ENCODE measurements at places on chromosomes 16 and 17.

DNA sequence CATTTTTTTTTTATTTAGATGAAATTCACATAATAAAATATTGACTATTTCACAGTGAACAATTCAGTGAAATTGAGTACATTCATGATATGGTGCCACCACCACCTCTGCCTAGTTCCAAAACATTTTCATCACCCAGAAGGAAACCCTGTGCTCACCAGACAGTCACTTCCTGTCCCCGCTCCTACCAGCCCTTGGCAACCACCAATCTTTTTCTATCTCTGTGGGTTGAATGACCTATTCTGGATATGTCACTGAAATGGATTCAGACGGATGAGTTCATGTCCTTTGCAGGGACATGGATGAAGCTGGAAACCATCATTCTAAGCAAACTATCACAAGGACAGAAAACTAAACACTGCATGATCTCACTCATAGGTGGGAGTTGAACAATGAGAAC lies 40.5 kb downstream of the ATP2C2 start:
- DNase-seq = no peak

- DNase-seq = no peak
These were observed 18.9 kb upstream of the ABCC3 start for GRCh38 chr17:50615828-50616227.

DNA sequence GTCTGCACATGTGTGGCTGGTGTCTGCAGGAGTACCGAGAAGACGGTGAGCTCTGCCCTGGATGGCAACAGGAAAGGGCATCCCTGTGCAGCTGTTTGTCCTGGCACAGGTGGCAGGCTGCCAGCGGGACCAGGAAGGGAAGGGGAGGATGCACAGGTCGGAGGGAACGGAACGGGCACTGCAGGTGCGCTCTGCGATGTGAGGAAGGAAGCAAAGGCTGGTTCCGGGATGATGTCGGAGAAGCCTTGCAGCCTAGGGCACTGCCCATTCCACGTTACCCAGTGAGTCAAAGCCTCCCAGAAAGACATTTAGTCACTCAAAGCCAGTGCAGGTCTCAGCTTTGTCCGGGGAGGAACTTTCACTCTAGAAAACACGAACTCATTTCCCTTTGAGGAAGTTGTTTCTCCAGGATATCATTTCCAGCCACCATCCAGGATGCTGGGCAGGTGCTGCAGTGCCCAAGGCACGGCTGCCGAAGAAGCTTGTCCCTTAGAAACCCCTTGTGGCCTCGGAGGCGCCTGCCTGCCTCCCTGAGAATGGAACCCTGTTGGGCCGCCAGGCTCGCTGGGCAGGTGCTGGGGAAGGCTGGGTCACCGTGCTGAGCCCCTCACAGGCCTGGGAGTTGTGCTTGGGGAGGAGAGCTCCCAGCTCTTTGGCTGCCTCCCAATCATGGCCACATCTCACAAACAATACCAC lies 4.5 kb upstream of the TMEM235 start:
- no peak for DNase-seq

DNA sequence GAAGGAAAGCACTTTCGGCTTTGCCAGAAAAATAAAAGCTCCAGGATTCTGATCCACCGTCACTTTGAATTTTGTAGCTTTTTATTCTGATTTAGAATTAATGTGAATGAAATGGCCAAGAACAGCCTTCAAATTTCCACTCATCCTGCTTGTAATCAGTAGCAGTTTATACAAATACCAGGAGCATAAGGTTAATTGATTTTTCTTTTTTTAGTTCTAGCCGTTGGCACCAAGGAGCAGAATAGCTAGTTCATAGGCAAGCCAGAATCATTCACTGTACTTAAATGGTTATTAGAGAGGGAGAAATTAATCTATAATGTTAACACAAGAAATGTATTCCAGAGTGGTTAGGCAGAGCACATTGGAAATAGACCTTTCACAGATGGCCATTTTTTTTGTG lies 41.1 kb upstream of the CACNG5 start:
- DNase-seq = no peak

DNA sequence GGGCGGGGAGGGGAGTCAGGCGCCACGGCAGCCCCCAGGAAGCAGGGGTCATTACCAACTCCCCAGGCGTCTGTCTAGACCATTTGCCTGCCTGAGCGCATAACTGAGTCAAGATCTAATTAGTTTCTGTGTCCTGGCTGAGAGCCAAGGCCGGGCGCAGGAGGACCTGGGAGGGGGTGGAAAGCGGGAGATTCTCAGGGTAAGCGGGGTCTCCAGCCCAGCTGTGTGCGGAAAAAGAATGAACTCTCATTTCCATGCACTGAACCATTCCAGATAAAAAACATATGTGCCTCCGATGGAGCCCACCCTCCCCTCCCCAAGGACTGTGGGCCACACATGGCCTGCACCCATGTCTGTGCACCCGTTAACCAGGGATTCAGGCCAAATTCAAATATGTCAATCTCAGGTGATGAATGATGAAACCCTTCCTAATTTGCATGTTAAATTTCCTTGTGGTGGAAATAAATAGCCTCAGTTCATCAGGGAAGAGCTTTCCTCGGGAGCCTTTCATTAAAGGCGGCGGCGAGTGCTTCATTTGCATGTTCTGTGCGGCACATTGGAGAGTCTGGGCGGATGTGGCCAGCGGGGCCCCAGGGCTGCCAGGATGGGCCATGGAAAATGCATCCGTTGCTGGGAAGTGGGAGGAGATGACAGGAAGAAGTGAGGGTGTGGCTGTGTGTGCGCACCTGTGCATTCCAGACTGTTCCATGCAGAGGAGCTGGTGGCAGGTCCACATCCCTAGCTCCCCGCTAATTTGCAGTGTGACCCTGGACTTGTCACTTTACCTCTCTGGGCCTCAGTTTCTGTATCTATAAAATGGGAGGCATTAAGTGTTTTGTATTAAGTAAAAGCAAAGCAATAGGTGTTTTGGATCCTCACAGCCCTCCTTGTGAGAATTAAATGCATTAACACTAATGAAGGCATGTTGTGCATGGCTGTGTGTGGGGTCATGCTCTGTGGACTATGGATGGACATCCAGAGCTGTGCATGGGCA lies 151.1 kb downstream of the SDK2 start:
- DNase-seq = no peak

- DNase-seq = no peak
These were observed 9.2 kb downstream of the CA5A start for GRCh38 chr16:87927195-87927562.

GRCh38 chr16:48498769-48499631 lies 111.0 kb downstream of the N4BP1 start:
- DNase-seq = no peak

- DNase-seq = no peak
These were observed 75.2 kb upstream of the RNU2-1 start for GRCh38 chr17:43308999-43309398.

DNA sequence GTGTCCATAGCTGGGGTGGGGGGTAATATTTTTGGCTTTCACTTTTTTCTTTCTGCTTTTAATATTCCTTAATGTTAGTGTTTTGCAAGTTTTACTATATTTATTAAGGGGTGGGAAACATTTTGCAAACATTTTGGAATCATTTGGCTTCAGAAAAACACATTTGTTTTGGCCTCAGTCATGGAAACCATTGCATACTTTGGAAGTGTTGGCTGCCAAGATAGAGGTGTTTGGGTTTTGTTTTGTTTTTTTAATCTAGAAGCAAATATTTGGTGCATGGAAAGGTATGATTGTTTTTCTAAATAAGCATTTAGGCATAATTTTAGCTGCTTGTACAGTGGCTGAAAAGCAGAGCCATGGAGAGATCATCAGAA lies 243.3 kb downstream of the KATNIP start:
- no peak for DNase-seq

GRCh38 chr17:77781536-77781935 lies 177.0 kb upstream of the TNRC6C start:
- DNase-seq = no peak

DNA sequence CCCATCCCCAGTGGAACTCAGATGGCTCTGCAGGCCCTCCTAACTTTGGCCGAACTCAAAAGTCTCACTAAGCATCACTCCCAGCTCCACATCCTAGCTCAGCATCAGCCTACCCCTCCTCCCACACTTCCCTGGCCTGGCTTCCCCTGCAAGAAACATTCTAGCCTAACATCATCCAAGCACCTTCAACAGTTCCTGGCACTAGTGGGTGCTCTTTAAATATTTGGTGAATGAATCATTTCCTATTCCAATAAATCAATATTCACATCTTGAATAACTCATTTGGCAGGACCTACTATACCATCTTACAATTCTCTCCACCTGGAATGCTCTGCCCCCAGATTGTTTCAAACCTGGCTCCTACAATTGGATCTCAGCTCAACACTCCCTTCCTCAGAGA lies 11.0 kb upstream of the BBS2 start:
- DNase-seq = no peak

DNA sequence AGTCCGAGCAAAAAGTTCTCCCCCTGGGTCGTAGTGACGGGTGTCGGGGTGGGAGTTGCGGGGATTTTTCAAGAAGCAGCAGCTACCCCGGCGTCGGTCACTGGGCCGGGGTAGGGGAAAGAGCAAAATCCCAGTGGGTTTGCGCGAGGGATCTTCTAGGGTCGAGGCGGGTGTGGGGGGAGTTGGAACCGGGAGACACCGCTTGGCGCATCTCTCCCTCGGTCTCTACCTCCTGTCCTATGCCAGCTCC lies 2.3 kb upstream of the UBTF start:
- no peak for DNase-seq

DNA sequence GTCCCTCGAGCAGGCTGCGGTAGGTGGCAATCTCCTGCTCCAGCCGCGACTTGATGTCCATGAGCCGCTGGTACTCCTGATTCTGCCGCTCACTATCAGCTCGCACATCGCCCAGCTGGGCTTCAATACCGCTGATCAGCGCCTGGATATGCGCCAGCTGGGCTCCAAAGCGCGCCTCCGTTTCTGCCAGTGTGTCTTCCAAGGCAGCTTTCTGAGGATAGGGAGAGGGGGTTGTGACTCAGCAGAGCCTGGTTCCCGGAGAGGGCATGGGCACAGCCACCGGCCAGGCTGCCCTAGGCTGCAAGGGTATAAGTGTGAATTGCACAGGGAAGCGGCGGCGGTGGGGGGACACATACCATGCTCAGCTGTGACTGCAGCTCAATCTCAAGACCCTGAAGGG lies 4.3 kb downstream of the KRT19 start:
- no peak for DNase-seq

- no peak for DNase-seq
These were observed 91.3 kb upstream of the PLEKHM1 start for GRCh38 chr17:45581860-45582259.

GRCh38 chr17:79798299-79799173 lies 1.7 kb upstream of the CBX8 start:
- no peak for DNase-seq

DNA sequence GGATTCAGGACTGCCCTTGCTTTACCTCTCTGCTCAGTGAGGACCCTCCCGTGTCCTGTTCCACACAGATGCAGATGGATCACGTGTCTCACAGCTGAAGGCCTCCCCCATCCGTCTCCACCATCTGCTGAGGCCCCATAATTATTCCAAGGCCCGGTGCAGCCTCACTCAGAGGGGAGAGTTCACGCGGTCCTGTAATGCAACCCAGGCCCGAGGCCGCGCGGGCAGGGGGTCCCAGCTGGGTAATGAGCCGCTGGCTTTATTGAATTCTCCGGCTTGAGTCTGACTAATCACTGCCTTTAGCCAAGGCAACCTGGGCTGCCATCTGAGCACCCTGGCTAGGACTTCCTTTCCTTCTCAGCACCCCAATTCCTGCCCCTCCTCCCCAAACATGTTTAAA lies 4.4 kb upstream of the WFIKKN2 start:
- DNase-seq = no peak

GRCh38 chr16:54266363-54266955 lies 20.1 kb downstream of the IRX3 start:
- DNase-seq = no peak

DNA sequence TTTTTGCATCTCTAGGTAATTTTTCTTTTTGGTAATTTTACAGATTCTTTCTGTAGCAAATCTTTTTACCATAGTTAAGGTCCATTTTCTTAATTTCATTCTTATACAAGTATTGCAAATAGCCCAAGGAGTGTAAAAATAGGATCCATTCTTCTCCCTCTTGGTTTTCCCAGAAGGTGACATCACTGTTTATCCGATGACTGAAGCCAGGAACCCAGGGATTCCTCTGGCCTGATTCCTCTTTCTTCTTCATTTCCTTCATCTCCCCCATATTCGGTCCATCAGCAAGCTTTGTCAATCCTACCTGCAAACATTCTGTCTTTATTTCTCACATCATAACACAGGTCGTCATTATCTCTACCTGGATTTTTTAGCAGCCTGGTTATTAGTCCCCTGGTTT lies 5.3 kb downstream of the RBBP6 start:
- DNase-seq = no peak

DNA sequence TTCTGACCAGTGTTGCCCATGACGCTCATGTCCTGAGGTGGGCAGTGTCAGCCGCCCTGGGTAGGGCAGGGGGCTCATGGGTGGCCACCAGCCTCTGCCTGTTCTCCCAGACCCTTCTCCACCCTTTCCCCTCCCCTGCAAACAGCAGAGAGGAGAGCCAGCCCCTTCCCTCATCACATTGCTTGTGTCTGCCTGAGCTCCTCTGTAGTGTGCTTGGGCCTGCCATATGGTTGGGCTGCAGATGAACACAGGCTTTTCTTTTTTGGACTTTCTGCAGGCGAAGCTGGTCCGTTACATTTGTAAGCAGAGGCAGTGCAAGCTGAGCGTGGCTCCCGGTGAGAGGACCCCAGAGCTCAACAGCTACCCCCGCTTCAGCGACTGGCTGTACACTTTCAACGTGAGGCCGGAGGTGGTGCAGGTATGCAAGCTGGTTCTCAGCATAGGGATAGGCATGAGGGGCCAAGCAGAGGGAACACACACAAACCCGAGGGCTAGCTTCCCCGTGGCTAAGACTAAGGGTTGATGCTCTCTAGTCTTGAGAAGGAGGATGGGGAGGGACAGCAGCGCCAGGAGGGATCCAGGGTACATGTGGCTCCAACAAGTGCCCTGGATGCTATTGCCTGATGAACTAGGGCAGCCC lies 80.6 kb upstream of the LGALS9 start:
- no peak for DNase-seq
